HS-5 (cell line): ENCODE measurements at places on chromosomes 4 and X.

GRCh38 chrX:104098151-104098808, 14.0 kb upstream of the ZCCHC18 start:
- DNase-seq: no peak

DNA sequence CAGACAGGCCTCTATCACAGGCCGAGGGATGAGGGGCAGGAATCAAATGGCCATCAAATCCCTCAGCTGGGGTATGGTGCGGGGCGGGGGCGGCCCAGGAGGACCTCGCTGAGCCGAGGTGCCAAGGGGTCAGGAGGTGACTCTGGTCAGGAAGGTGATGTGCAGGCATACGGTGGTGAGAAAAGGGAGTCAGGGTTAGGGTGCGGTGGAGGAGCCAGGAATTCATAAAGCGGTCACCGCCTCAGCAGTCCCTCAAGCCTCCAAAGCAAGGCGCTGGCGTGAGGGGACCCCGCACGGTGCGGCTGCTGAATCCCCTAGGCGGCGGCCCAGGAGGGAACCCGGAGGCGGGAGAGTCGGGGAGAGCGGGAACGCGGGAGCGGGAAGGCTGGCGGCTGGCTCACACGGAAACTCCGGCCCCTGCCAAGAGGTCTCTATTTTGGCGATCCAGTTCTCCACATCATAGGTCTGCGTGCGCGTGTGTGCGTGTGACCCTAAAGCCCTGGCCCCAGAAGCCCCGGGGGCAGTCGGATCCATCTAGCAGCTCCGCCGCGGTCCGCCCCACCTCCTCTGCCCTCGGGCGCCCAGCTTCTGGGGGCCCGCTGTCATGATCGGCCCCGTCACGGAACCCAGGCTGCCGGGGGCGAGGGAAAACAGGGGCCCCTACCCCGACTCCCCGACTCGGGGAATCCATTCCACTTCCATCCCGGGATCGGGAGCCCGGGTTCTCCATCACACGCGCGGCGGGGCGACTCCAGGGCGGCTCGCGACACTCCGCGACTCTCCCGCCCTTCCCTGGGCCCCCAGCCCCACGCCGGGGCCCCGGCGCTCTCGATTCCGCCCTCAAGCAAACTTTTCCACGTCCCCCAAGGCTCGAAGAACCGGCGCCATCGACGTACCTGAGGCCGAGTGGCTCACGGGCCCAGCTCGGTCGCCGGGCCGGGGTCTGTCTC, 593 bp downstream of the ELF4 start:
- no peak for DNase-seq

DNA sequence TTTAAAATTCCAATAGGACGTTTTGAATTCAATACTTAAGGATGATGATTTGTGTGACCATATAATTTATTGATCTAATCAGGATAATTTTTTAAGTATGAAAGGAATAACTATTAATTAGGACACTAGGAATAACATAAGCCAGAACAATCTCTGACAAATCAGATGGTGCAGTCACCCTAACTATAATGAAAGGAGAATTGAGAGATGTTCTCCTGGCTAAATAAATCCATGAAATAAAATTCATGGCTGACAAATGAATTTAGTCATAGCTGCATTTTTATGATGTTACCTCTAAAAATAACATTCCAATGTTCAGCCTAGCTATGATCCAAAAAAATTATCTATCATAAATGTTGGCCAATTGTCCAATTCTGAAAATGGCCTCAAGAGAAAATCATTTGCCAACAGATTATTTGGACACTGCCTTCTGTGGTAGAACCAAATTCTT, 190.6 kb upstream of the NEIL3 start:
- DNase-seq: peak; percentile 54

DNA sequence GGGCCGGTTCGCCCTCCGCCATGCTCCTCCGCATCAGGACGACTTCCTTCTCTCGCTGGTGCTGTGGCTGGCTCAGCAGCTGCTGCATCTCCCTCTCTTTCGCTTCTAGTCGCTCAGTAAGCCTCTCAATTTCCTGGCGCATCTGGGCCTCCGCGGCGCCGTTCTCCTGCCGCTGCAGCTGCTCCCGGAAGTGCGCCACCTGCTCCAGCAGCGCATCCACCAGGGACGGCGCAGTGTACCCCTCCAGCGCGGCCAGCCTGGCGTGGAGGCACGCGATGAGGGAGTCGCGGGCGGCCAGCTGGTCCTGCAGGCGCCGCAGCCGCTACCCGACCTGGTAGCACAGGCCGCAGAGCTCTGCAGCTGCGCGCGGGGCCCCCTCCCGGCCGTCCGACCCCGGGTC, 97.4 kb upstream of the MED14 start:
- no peak for DNase-seq

GRCh38 chr4:141006242-141006802, 126.9 kb downstream of the RNF150 start:
- DNase-seq: no peak

- no peak for DNase-seq
Measured at GRCh38 chr4:31291238-31291637, 571.1 kb downstream of the PCDH7 start.

DNA sequence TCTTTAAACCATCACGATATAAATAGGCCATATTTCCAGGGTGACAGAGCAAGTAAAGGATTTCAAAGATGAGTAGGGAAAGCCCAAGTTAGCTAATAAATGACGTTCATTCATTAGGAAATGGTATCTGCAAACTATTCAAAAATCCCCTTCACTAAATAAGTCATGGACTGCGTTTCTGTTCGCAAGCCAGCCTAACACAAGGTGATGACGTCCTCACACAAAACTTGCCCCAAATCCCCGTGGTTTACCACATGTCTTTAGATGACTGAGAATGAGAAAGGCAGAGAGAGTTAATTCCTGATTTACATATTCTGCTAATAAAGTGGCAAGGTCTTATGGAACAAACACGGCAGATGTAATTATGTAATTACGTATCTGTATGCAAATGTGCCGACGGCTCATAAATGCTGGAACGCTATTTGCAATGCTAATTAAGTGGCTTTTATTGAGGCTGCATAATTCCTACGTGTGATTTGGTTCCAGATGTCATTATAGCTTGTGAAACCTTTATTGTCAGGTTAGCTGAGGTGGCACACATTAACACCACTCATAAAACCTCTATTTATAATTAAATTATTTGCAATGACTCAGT, 437.7 kb upstream of the FRG1 start:
- no peak for DNase-seq

GRCh38 chr4:38529189-38530115, 134.5 kb upstream of the KLF3 start:
- no peak for DNase-seq

DNA sequence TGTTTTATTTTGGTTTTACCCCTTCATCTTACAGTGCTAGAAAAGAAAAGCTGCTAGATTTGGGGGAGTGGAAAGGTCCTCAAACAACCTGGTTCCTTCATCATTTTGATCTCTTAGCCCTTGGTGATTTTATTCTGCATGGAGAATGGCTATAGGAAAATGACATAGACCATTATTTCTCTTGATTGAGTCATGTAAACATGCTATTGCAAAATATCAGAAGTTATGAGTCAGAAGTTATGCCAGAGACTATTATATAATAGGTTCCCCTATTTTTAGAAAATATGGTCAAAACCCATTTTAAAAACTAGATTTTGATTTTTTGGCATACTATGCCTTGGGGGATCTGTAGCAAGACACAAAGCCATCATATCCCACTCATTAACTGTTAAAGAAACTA, 83.7 kb upstream of the FAM9C start:
- no peak for DNase-seq

DNA sequence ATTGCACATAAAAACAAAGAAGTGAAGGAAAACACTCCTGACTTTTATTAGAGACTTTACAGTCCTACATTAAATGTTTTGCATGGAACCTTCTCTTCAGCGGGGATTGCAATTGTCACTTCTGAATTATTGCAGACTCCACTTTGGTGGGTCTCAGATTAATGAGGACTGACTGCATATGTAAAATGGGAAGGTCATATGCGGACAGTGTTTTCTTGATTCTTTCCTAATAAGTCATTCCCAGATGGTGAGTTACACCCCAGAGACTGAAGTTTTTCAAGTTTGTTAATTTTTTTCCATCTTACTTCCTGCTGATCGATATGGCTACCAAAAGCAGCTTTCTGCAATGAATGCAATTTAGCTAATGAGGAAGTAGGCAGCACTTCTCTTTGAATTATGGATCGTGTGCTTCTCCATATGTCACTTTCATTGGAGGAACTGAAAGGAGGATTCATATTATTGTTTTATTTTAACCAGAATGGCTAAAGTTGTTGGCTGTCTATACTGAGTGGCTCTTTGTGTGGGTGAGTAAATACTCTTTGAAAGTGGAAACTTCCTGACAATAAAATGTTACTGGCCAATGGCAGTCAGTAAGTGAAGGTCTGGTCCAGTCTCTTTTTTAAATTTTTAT, 119.3 kb upstream of the CLNK start:
- DNase-seq: no peak

GRCh38 chr4:36043241-36043640, 201.1 kb downstream of the ARAP2 start:
- DNase-seq: no peak

GRCh38 chr4:181757098-181757497, 486.1 kb upstream of the TENM3 start:
- DNase-seq: no peak

DNA sequence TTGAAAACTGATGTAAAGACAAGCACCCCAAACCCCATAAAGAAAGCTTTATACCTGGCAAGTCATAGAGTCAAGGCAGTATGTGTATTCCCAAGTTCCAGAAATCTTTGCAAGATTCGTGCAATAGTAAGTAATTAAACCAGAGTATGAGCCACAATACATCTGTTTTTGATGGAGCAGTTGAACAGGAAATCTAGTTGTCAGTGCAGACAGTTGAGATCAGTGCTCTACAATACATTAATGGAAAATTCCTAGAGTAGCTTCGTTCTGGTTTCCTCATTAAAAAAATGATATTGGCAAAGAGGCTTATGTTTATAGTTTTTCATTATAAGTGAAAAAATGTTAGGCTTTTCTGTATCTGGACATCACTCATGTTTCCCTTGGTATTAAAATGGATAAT, 575.3 kb downstream of the TRIML1 start:
- DNase-seq: no peak

- DNase-seq: no peak
Measured at GRCh38 chr4:39698424-39699009, 581 bp downstream of the UBE2K start.

GRCh38 chr4:105837037-105837436, 58.2 kb upstream of the NPNT start:
- no peak for DNase-seq

DNA sequence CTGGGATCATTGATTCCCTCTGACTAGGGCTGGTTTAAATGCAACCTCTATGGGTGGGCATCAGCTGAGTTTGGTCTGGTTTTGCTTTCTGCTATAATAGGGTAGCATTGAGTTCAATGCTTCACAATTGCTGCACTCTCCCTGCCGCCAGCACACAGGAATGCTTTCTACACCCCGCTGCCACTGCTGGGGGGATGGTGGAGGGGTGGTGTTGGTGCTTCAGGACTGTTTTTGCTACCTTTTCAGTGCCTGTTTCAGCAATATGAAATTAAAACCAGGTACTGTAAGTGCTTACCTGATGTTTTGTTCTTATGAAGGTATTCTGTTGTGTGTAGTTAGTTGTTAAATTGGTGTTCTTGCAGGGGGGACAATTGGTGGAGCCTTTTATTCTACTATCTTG, 67.7 kb downstream of the GNL3L start:
- DNase-seq: no peak

DNA sequence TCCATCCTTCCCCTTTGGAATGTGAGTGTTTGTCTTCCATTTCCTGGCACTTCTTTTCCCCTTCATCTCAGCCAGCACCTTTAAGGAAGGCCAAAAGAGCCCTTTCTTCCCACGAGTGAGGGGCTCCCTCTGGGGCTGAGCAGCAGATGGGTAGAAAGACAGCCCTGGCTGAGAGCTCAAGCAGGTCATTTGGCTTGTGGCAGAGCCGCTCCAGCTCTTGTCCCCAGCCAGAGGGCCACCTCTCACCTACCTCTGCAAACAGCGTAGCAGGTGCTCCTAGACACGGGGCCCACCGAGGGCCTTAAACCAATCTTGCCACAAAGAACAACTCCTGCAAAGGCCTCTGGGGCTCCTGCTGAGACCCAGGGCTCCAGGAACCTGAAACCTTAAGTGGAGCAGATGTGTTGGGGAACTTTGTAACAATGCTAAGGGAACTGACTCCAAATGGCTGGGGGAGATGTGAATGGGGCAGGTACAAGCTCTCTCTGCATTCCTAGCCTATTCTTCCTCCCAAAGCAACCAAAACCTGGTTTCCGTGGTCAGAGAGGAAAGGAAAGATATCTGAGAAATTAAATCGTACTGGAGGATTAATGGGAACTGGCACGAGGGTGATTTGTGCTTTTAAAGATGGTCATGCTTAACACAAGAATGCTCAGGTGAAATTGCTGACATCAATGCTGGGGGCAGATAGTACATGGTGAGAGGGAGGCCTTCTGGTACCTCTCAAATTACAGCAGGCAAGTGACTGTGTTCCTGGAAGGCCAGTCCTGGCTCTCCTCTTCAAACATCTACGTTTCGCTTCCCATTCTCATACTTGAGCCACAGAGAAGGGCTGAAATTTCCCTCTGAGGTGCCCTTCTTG, 27.0 kb downstream of the TFDP3 start:
- DNase-seq: no peak

GRCh38 chrX:133005616-133006015, 47.2 kb upstream of the HS6ST2 start:
- DNase-seq: no peak

- DNase-seq: no peak
Measured at GRCh38 chr4:109434007-109434971, 674 bp downstream of the SEC24B start.

DNA sequence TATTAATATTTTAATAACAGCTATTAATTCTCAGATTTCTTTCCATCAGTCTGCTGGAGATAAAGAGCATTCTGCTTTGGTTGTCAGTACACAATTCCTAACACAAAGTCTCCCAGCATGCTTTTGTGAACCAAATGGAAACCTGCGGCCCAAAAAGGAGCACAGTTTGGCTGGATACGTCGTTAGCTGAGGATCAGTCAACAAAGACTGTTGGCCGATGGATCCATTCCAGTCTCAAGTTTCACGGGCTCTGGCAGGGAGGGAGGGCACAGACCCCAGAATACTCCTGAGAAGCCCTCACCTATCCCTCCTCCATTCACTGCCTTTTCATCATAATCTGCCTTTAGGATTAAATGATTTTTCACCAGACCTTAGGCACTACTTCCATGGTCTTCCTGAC, 26.3 kb upstream of the PRSS48 start:
- no peak for DNase-seq
